CD4-positive, alpha-beta T cell (primary cell): ENCODE measurements at places on chromosomes 4 and X.

DNA sequence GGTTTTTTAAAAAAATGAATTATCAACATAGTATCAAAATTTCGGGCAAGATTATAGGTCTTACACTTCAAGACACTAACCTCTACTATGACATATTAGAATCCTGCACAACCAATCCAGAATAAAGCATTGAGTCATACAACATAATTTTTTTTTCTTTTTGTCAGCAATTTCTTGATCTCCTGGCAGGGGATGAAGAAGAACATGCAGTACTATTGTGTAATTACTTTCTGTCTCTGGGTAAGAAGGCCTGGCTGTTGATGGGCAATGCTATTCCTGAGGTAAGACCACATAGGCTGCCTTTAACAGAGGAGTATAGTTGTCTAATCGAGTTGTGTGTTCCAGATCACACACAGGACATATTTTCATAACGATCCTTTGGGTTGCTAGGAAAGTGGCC lies 67.5 kb downstream of the FBXL5 start:
- no peak for DNase-seq

GRCh38 chrX:117215683-117216082 lies 752.9 kb upstream of the CT83 start:
- no peak for DNase-seq

DNA sequence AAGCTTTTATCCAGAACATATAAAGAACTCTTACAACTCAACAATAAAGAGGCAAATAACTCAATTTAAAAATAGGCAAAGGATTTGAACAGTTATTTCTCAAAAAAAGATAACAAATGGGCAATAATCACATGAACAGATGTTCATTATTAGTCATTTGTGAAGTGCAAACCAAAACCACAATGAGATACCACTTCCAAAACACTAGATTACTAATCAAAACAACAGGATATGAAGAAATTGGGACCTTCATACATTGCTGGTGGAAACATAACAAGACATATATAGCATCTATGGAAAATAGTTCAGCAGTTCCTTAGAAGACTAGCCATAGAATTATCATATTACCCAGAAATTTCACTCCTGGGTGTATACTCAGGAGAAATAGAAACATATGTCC lies 224.6 kb downstream of the FBXO8 start:
- no peak for DNase-seq

DNA sequence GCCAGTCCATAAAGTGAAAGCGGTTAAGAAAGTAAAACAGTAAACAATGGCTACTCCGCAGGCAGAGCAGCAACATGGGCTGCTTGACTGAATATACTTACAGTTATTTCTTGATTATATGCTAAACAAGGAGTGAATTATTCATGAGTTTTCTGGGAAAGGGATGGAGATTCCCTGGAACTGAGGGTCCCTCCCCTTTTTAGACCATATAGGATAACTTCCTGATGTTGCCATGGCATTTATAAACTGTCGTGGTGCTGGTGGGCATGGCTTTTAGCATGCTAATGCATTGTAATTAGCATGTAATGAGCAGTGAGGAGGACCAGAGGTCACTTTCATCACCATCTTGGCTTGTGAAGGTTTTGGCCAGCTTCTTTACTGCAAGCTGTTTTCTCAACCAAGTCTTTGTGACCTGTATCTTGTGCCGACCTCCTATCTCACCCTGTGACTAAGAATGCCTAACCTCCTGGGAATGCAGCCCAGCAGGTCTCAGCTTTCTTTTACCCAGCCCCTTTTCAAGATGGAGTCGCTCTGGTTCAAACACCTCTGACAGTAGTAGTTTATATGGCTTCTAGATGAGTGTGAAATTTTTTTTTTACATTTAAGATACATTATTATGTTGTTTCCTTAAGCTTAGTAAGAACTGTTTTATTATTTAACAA lies 514.8 kb upstream of the TENM3 start:
- DNase-seq, result no peak

- DNase-seq, result no peak
These were observed 502.3 kb upstream of the DIAPH2 start for GRCh38 chrX:96182366-96182765.

DNA sequence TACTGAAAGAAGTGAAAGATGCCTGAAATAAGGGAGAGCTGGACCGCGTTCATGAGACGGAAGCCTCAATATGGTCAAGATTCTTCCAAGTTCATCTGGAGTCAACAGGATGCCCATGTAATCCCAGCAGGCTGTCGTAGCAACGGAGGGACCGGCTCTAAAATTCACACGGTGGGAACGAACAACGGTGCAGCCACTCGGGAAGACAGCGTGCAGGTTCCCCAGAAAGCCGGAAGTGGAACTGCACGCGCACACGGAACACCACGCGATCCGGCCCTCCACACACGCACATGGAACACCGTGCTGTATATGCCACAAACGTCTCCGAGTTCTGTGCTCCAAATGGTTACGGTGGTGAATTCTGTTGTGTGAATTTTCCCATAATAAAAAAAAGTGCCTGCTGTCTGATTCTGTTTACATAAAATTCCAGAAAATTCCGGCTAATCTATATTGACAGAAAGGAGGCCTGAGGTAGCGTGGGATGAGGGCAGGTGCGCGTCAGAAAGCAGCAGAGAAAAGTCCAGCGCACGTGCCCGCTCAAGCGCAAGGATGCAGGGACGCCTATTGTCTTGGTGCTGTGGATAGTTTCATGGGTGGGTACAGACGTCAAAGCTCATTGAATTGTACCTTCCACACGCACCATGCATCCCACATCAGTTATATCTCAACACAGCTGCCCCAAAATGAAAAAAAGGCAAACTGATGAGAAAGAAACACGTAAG lies 31.2 kb downstream of the PPP2R3B start:
- no peak for DNase-seq

DNA sequence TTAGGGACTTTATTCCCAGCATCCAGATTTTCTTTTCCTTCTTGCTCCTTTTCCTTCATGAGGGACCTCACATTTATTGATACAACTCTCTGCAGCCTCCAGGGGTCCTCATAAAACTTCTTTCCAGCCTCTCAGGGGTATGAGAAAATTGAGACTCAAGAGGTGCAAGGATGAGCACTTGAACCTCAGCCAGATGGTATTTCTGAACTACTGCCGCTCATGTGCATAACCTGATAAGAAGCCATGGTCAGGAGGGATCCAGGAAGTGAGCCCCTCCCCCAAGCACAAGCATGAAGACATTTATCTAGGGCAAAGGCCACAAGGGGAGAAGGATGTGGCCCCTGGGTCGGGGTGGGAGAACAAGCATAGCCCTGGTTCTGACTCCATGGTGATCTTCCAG lies 73.3 kb downstream of the TSPAN7 start:
- no peak for DNase-seq

DNA sequence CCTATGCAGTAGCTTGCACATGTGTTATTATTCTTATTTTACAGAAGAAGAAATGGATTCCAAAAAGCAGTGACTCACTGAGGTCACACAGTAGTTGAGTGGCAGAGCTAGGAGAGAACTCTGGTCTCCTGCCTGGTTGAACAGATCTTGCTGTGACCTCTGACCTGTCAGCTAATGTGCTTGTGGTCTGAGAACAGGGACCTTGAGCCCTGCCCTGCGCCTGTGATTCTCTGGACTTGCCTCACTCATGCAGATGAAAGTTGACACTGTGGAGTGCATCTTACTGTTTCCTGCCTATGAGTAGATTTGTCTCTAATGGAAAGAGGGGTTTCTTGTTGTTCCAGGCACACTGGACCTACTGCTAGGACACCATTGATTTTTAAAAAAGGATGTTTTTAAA lies 32.3 kb downstream of the ETNPPL start:
- no peak for DNase-seq
